ENCODE measurements at places on chromosomes 6 and 20.

GRCh38 chr6:158457131-158457530 is 102.8 kb upstream of the TMEM181 start:
- DNase-seq, result no peak

DNA sequence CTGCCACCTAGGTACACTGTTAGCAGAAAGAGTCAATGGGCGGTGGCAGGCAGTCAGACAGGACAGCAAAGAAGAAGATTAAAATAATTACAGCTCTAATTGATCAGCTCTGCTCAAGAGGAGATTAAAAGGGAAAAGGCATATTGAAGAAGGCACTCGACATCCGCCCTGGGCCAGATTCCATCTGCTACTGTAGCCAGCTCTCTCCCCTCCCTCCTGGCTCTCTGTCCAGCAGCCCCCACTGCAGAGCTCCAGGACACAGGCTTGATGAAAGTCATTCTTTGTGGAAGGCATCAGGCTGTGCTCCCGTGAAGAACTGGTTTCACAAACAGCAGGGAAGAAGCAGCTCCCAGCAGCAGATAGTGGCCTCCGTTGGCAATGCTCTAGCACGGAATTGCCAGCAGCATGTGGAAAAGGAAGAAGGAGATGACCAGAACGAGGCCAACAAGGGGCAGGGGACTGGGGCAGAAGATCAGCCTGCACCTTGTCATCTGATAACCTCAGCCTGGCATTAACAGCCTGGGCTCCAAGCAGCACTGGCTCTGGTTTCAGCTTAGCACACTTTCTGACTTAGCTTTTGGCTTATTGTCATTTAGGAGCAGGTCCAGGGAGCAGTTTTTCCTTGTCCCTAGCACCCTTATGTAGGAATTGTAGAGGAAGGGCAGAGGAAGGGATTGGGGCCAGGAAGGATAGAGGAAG is 465.9 kb downstream of the KIF16B start:
- no peak for DNase-seq

DNA sequence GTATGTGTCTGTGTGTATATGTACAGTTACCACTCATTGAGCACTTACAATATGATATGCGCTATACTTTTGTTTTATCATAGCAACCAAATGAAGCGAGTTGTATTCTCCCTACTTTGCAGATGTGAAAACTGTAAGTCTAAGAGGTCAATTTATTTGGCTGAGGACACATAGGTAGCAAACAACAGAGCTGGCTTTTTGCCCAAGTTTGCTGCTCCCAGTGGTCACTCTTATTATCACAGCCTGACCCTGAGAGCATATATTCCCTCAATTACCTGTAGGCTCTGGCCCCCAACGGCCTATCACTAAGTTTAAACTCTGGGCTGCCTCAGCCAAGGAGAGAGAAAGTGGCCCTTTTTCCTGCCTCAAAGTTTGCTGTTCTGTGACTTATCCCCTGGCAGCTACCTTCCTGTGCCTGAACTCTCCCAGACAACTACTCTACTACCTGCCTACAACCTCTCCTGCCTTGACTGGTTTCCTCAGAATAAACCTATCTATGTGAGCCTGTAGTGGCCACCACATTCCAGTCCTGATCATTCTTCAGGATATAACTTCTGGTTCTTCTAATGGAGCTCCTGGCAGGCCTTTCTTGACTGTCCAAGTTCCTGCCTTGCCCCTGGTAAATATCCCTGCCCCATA is 221.8 kb downstream of the FRK start:
- peak; percentile 9 for DNase-seq

DNA sequence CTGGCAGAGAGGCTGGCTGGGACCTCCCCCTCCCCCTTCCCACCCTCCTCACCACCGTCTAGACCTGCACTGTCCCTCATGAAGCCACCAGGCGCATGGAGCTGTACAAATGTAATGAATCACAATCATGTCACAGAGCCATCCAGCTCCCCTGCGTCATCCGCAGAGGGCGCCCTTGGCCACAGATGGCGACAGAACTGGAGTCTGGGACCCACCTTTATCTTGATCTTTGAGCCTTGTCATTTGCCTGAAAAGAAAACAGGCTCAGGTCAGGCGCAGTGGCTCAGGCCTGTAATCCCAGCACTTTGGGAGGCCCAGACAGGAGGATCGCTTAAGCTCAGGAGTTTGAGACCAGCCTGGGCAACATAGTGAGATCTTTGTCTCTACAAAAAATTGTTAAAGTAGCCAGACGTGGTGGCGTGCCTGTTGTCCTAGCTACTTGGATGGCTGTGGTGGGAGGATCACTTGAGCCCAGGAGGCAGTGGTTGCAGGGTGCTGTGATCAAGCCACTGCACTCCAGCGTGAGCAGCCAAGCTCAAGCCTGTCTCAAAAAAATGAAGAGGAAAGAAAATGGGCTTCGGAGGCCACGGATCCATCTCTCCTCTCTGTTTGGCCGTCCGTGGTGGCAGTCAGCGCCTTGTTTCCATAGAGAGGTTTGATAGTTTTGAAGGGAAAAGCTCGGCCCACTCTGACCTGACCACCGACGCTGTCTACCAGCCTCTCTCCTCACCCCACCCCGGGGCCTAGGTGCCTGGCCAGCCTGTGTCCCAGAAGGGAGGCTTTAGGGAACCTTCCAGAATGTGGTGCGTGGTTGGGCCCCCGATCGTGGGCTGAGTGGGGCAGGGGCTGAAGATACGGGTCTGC is 6.2 kb downstream of the COL9A3 start:
- no peak for DNase-seq

- DNase-seq, result no peak
Observed at GRCh38 chr20:25282034-25282781, 34.3 kb downstream of the PYGB start.

DNA sequence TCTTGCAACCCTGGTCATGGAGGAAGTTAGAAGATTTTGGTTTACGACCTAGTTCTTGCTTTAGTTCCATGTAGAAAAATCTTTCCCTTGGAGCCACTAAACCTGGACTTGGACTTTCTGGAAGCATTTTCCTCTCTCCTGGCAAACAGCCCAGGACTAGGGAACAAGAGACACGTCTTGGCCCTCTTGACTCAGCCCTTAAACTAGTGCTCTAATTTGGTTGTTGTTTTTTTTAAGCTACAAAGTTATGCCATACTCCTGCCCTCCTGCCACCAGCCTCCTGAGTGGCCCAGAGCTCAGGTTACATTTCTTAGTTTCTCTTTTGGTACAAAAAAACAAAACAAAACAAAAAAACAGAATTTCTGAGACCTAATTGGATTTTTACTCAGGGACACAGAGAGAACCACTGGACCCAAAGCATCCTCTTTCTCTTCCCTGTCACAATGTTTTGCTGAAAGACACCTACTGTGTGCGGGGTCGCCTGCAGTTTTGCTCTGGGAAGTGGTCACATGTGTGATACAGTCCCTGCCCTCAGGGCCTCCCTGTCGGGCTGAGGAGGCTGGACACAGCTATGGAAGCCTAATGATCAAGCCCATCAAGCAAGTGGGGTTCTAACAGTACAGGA is 32.3 kb upstream of the SCUBE3 start:
- peak; percentile 37 for DNase-seq

Measured in HCEC 1CT (cell line).